ENCODE measurements at places on chromosomes 3 and 15. TPM values are rescaled to one million over a fixed set of nuclear protein-coding genes. Genes with fewer than 3 reads are reported as not detected.

GRCh38 chr15:43762824-43763223 is 13.9 kb downstream of the ELL3 start:
- no peak overlapping the region for H3K4me3 ChIP-seq
- peaks cover 69% of the 10 kb centered on the region for H3K36me3 ChIP-seq
- H3K27me3 ChIP-seq, result no peaks in the 10 kb centered on the region
- DNase-seq, result no peak
- no peaks in the 10 kb centered on the region for H3K4me1 ChIP-seq

LRRC34 gene
- total RNA-seq, result 1.0 TPM

DNA sequence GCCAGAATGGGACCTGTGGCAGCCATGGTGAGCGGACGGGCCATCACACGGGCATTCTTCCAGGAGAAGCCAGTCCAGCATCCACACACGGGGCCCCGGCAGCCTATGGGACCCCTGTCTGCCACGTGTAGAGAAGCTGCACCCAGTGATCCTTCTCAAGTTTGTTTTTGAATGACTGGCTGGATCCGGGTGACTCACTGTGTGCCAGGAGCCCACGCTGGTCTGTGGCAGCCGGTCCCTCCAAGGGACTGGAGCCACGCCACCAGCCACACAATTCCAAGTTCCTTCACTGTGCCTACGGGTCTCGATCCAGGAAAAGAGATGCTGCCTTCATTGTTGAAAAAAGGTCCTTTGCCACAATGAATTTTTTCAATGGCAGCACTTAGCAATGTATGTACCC is 58.1 kb downstream of the ATP10A start:
- no peaks in the 10 kb centered on the region for H3K27me3 ChIP-seq
- H3K4me1 ChIP-seq, result peaks cover 3% of the 10 kb centered on the region
- no peak overlapping the region for H3K27ac ChIP-seq
- H3K4me3 ChIP-seq, result no peak overlapping the region

GRCh38 chr3:86244905-86245304 is 746.0 kb downstream of the VGLL3 start:
- H3K27ac ChIP-seq, result no peak overlapping the region
- no peak for DNase-seq
- no peaks in the 10 kb centered on the region for H3K36me3 ChIP-seq
- no peaks in the 10 kb centered on the region for H3K4me1 ChIP-seq
- no peak overlapping the region for H3K4me3 ChIP-seq

DNA sequence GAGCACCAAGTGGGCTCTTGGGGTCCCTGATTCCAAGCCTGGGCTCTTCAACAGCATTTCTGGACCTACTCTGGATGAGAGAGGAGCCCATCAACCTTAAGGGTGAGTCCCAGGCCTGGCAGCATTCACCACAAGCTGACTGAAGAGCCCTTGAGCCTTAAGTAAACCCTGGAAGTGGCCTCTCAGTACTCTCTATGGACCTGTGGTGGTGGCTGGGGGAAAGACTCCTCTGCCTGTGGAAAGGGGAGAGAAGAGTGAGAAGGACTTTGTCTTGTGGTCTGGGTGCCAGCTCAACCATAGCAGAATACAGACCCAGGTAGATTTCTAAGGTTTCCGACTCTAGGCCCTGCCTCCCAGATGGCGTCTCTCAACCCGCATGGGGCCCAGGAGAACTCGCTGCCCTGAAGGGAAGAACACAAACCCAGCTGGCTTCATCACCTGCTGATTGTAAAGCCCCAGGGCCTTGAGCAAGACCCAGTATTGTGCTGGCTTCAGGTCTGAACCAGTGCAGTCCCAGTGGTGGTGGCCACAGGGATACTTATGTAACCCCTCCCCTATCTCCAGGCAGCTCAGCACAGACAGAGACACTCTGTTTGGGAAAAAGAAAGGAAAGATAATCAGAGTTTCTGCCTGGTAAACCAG is 71.4 kb downstream of the TFDP2 start:
- no peaks in the 10 kb centered on the region for H3K4me1 ChIP-seq
- no peak overlapping the region for H3K27ac ChIP-seq
- H3K36me3 ChIP-seq, result no peaks in the 10 kb centered on the region
- H3K27me3 ChIP-seq, result no peaks in the 10 kb centered on the region

CX3CR1 gene
- 0.32 TPM for total RNA-seq

- DNase-seq, result peak; percentile 14
- peaks cover 29% of the 10 kb centered on the region for H3K27me3 ChIP-seq
- H3K27ac ChIP-seq, result no peak overlapping the region
- no peak overlapping the region for H3K4me3 ChIP-seq
- H3K4me1 ChIP-seq, result peaks cover 10% of the 10 kb centered on the region
- H3K36me3 ChIP-seq, result no peaks in the 10 kb centered on the region
Measured at GRCh38 chr3:10753964-10754363, 62.1 kb upstream of the SLC6A11 start.

ATP8B4 gene
- 0.23 TPM for total RNA-seq

DNA sequence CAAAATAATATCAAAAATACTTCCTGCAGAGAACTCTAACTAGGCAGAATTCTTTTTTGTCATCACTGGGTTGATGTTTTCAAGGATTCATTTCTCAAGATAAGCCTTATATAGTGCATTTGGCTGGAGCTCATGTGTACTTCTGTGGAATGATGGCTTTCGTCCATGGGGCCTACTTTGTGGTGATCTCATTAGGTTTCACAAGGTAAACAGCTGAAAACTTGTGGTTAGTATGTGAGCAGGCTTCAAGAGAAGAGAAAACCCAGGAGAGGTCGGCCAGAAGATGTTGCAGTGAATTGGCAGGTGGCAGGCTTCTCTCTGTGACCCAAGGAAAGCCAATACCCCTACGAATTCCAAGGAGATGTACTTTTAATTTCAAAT is 121.4 kb upstream of the PHLDB2 start:
- H3K4me3 ChIP-seq, result no peak overlapping the region
- H3K4me1 ChIP-seq, result peaks cover 53% of the 10 kb centered on the region
- no peaks in the 10 kb centered on the region for H3K36me3 ChIP-seq
- peaks cover 5% of the 10 kb centered on the region for H3K27me3 ChIP-seq
- peak overlapping the region; percentile 85 for H3K27ac ChIP-seq
- peak; percentile 100 for DNase-seq

DNA sequence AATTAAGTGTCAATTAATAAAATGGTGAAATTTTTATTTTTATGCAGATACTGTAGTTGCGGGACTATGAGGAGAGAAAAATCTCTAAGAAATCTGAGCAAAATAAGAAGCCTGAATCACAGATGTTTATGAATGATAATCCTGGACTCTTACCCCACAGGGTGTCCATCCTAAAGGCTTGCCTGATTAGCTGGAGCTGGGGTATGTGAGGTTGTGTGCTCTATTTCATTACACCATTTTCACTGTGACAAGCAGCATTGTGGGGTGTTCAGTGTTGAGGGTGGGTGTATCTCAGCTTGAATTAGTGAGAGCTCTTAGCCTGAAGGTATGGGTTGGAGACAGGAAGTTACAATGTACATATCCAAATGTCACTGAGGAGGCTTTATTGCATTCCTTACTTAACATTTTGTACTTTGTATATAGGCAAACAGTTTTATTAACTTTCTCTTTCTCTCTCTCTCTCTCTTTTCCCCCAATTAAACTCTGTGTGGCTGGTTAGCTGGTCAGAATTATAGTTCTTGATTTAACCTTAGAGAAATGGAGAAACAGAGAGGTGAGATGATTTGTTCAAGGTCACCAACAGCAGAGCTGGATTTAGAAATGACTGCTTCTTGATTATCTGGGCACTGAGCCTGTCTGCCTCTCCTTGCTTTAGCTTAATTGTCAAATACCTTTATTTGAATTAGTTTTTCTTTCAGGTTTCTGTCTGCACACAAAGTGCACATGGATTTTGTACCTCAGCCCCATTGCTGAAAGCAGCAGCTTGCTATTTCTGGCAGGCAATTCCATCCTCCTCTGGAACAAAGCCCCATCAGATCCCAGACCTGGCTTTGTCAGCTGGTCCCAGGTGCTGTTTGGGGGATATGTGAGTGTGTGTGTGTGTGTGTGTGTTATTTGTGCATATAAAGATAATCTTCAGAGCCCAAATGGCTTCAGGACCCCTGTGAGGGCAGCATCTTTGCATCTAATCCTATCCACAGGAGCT is 35.8 kb downstream of the GJD2 start:
- H3K4me1 ChIP-seq, result peaks cover 7% of the 10 kb centered on the region
- no peaks in the 10 kb centered on the region for H3K36me3 ChIP-seq
- H3K4me3 ChIP-seq, result no peak overlapping the region
- peaks cover 5% of the 10 kb centered on the region for H3K27me3 ChIP-seq

DNA sequence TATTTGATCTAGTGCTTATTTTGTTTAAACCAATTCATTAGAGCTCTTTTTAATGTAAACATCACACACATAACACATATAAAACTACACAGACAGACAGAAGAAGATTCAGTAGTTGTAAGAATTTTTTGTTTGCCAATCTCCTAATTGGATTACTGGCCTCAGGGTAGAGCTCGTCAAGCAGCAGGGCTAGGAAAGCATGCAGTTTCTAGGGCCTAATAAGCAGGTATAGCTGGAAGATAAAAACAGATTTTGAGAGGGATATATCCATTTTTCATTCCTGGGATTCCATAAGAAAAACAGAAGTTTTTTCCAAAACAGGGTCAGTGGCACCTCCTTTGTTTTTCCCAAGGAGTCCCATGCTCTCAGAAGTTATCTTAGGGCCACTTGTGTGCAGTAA is 265.2 kb upstream of the SGO1 start:
- no peak overlapping the region for H3K27ac ChIP-seq
- no peak overlapping the region for H3K4me3 ChIP-seq
- no peaks in the 10 kb centered on the region for H3K4me1 ChIP-seq

GRCh38 chr15:96737408-96737807 is 406.9 kb downstream of the NR2F2 start:
- H3K27me3 ChIP-seq, result no peaks in the 10 kb centered on the region
- H3K4me3 ChIP-seq, result no peak overlapping the region
- no peaks in the 10 kb centered on the region for H3K4me1 ChIP-seq
- H3K27ac ChIP-seq, result no peak overlapping the region
- no peak for DNase-seq

- H3K4me3 ChIP-seq, result no peak overlapping the region
- H3K36me3 ChIP-seq, result no peaks in the 10 kb centered on the region
- DNase-seq, result no peak
- H3K4me1 ChIP-seq, result no peaks in the 10 kb centered on the region
Measured at GRCh38 chr3:73465926-73466325, 158.8 kb downstream of the PDZRN3 start.

- no peak for DNase-seq
- H3K4me1 ChIP-seq, result peaks cover 5% of the 10 kb centered on the region
- H3K36me3 ChIP-seq, result no peaks in the 10 kb centered on the region
- no peaks in the 10 kb centered on the region for H3K27me3 ChIP-seq
- H3K27ac ChIP-seq, result no peak overlapping the region
Measured at GRCh38 chr15:57704441-57704840, 2.1 kb upstream of the POLR2M start.
